CD4-positive, alpha-beta T cell (primary cell): ENCODE measurements at places on chromosomes 6 and 20.

GRCh38 chr6:160391419-160392116 is 43.4 kb downstream of the SLC22A3 start:
- no peak for DNase-seq

- no peak for DNase-seq
These were observed 68.0 kb downstream of the CD164 start for GRCh38 chr6:109314313-109314712.

GRCh38 chr20:53070224-53070623 is 98.1 kb downstream of the TSHZ2 start:
- no peak for DNase-seq

- no peak for DNase-seq
These were observed 28.9 kb downstream of the TREM1 start for GRCh38 chr6:41257369-41258195.

- no peak for DNase-seq
These were observed 2.4 kb upstream of the TAF8 start for GRCh38 chr6:42047790-42048405.

DNA sequence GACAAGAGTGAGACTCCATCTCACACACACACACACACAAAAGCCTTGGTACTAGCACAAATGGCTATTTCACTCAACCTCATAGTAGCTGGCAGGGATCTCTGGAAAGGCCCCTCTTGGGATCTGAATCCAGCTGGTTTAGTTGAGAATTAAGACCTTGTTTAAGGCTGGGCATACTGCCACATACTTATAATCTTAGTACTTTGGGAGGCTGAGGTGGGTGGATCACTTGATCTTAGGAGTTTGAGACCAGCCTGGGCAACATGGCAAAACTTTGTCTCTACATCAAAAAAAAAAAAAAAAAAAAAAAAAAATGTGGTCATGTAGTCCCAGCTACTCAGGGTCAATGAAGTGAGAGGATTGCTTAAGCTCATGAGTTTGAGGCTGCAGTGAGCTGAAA is 628.3 kb downstream of the MMUT start:
- DNase-seq, result no peak

- DNase-seq, result no peak
These were observed 117.5 kb downstream of the FAM120B start for GRCh38 chr6:170423814-170424603.

DNA sequence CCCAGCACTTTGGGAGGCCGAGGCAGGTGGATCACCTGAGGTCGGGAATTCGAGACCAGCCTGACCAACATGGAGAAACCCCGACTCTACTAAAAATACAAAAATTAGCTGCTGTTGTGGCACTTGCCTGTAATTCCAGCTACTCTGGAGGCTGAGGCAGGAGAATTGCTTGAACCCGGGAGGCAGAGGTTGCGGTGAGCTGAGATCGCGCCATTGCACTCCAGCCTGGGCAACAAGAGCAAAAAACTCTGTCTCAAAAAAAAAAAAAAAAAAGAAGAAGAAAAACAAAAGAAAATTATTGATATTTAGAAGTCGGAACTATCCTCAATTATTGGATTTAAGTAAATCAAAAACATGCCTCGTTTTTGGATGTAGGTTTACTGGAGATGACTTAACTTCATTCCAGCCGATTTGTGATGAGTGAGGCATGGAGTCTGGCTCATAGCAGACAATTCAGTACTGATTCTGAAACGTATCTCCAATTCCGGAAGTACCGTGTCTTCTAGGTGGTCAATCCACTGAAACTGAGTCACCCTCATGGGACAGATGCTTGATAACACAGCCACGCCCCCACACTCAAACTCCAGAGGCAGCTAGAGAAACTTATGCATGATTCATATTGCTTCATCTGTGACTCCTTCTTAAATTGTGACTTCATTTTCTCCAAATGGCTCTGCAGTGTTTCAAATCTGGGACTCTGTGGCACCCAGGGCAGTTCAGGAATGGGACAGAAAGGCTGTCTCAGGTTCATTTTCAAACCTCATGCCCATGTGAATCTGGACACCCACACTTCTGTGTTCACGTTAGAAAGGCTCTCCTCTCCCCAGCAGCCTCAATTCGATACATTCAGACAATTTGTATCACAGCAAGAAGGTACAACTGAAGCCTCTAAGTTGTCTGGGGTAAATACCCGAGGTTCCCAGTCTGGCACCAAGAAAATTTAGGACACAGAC is 110.4 kb upstream of the ARMC2 start:
- no peak for DNase-seq

- no peak for DNase-seq
These were observed 24.8 kb downstream of the SUN5 start for GRCh38 chr20:32979201-32979998.

DNA sequence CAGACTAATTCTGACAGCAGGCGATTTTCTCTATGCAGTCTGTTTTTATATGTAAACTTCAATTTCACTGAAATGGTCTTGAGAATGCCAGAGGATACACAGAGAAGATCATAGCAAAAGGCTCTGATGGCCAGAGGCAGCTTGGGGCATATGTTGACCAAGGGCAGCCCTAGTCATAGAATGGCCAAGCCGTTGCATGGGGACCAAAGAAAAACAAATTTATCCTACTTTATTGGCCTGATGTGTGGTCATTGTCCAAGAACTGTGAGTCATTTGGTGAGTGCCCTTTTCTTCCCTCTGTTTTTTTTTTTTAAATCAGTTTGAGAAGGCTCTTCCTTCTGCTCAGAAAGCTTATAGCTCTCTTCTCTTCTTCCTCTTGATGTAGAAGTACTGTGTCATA is 5.8 kb downstream of the HDGFL1 start:
- no peak for DNase-seq

- DNase-seq, result peak; percentile 28
These were observed 16.4 kb downstream of the TRMT6 start for GRCh38 chr20:5933802-5934436.

- no peak for DNase-seq
These were observed 84.3 kb upstream of the TMEM181 start for GRCh38 chr6:158475344-158476302.

DNA sequence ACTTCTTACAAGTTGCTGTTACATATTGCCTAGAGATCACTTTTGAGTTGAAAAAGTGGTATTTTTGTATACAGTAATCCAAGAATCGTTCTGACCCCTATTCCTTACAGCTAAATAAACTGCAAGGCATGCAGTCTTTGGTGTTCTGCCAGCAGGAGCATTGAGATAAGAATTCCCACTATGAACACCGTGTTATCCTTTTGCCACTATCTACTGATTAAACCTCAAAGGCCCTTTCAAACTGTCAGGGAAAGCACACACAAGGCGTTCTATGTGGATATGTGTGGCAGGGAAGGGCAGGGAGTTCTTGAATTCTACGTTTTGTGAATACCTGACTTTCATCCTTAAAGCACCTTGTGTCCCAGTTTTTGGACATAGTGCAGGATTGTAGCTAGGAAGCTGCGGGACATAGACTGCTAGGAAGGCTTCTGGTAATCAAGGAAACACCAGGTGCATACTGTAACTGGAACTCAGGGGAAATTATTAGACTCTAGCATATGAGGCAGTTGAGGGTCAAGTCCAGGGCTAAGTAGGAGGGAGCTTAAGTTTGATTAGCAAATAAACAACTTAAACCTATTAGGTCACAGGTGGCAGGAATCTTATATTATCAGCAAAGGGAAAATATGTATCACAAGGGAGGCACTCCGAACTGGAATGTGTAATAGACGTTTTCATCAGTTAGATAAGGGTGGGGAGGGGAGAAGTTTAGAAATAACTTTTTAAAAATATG is 506.6 kb downstream of the RNF144B start:
- DNase-seq, result no peak

- DNase-seq, result no peak
These were observed 160.7 kb downstream of the MTHFD1L start for GRCh38 chr6:151026041-151026663.

DNA sequence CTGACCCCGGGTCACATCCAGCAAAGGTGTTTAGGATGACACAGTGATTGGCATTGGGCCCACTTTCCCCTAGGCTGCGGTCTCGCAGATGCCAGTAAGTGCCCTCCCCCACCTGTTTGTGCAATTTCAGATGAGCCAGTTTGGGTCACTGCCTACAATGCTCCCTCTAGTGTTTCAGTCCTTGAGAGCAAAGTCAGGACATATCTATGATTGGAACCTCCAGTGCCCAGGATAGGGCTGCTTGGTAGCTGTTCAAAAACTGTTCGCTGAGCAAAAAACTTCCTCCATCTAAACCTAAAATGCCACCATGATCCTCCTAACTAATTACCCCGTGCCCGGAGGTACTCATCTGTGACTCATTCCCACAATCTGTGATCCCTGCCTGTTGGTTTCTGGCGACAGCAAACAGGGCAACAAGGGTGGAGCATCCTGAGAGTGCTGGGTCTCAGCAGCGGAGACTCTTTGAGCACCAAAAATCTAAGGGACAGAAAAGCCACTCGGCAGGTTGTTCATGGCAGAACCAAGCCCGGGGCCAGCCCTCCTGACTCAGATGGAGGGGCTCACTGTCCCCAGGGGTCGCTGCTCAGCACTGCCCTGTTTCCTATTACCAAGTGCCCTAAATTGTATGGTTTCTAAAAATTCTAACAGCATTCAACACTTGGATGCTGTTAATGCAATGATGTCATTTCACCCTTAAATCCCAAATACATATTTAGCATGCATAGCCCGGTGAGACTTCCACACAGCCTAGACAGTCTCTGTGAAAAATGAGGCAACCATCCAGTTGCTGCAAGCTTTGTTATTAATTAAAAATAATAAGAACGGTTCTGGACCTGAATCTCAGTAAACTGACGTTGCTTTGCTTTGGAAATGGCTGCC is 5.0 kb downstream of the VSX1 start:
- no peak for DNase-seq

DNA sequence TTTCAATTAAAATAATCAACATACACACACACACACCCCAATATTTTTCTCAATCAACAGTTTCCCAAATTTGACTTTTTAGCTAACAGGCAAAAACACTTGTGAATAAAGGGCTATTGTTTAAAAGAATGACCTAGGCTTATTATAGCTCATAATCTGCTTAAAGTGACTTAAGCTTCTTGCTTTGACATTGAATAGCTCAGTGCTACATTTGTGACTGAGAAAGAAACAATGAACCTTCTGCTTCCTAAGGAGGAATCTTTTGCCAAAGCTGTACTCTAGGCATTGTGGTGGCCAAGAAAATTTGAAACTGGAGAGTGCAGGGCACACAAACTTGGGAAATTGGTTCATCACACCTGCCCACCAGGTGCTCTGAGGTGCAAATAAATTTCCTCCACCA is 282.0 kb downstream of the SYNE1 start:
- DNase-seq, result no peak

DNA sequence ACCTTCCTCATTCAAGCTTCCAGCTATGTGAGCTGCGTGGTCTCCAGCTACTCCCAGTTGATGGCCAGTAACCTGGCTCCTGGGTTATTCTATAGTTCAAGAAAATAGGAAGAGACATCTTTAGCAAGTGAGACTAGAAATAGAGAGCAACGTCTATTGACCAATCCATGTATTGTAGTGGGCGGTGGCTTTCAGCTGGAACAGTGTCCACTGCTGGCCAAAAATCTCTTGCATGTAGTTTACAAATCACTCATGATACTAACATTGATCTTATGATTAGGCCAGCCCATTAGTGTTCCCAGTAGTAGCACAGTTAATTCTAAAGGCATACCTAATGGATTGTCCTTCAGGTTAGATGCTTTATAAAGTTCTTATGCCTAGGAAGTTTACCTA is 58.9 kb upstream of the SCP2D1 start:
- no peak for DNase-seq

- no peak for DNase-seq
These were observed 126.9 kb downstream of the KCNQ5 start for GRCh38 chr6:72748759-72749158.

- DNase-seq, result no peak
These were observed 14.2 kb downstream of the SLC13A3 start for GRCh38 chr20:46637020-46637419.

- DNase-seq, result no peak
These were observed 13.2 kb upstream of the NELFCD start for GRCh38 chr20:58967652-58968429.

GRCh38 chr20:14878676-14879019 is 541.2 kb upstream of the FLRT3 start:
- DNase-seq, result no peak

DNA sequence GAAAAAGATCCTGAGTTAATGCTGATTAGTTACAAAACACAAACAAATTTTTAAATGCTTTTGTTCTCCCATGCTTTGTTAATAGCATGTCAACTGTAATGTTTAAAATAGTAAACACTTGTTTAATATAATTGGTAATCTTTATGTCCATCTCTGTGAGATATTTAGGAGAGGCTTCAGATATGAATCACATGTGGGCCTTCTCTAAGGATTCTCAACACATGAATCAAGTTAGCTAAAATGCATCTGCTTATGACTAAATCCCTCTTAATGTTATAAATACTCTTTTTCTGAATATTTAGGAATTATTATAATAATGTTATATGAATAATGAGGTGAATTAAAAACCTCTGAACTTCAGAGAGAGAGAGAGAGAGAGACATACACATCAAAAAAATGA is 345.9 kb upstream of the MANEA start:
- no peak for DNase-seq

DNA sequence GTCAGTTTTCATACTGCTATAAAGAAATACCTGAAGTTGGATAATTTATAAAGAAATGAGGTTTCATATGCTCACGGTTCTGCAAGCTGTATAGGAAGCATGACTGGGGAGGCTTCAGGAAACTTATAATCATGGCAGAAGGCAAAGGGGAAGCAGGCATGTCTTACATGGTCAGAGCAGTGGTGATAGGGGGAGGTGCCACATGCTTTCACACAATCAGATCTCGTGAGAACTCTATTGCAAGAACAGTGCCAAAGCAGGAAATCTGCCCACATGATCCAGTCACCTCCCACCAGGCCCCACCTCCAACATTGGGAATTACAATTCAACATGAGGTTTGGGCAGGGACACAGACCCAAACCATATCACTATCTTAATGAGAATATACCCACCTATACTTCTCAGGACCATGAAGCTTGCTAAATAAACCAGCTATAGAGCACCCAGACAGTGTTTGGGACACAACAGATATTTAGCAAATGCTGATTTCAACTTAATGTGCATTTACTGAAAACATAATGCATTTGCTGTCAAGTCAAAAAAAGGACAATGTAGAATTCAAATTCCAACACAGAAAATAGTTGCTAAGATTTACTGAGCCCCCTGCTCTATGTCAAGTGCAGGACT is 63.8 kb downstream of the TNFRSF21 start:
- DNase-seq, result no peak

DNA sequence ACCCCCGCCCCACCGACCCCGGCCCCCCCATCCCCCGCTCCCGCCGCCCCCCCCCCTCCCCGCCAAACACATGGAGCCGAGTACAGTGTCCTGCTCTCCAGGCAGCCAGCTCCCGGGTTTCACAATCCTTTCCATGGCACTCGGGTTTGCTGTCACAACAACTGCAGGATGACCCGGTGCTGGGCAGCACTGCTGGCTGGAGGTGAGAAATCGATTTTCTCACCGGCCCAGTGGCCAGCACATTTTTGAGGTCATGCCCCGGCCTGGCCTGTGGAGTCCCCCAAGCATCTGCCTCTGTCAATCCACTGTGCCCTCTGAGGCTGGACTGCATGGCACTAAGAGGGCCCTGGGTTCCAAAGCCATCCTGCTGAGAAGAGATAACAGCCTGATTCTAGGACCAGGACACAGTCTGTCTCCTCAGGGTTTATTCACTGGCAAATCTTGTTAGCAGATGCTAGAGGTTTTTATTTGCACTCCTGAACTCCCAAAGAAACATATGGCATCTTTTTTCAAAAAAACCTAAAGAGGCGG is 129.5 kb downstream of the NFATC2 start:
- DNase-seq, result no peak
